ENCODE measurements at places on chromosomes 16 and 17. TPM values are rescaled to one million over a fixed set of nuclear protein-coding genes. Genes with fewer than 3 reads are reported as not detected.

PRKCB gene
- 5.8 TPM for polyA plus RNA-seq

VTN gene
- polyA plus RNA-seq: not detected

TTYH2 gene
- polyA plus RNA-seq: 0.60 TPM

IL21R gene
- under 0.01 TPM for polyA plus RNA-seq

KRT33B gene
- polyA plus RNA-seq: not detected

LLGL2 gene
- polyA plus RNA-seq: 299 TPM

UTS2R gene
- not detected for polyA plus RNA-seq

CES2 gene
- 53.4 TPM for polyA plus RNA-seq

DNA sequence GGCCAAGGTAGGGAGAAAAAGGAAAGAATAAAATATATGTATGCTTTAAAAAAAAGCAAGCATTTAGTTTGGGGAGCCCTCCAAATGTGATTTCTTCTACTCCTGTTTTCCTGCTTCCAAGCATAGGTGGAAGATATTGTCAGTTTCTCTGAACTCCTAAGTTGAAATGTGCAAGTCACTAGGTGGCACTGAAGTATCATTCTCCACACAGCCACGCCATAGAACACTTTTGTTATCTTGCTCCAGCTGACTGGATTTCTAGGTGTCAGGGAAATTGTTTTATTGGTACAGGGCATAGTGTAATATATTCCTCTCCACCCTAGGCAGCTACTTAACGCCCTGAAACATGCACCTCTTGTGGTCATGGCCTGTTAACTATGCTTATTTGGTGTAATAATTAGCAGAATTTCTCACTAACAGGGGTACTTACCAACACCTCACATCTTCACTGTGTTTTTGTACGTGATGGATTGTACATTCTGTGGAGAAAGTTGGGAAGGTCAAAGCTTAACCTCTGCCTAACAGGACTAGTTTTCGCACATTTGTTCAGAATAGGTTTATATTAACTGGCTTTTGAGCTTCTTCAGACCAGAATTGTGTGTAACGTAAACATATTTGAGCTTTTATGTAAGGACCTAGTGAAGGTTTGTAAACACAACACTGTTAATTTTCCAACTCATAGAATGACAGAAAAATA lies 69.3 kb downstream of the FTO start:
- no peak for DNase-seq

GRCh38 chr17:29155227-29155965 lies 24.8 kb downstream of the MYO18A start:
- no peak for DNase-seq

- DNase-seq: no peak
Observed at GRCh38 chr17:8985054-8985701, 19.7 kb upstream of the PIK3R5 start.

- DNase-seq: no peak
Observed at GRCh38 chr17:76107509-76107908, 3.9 kb upstream of the EXOC7 start.

- no peak for DNase-seq
Observed at GRCh38 chr16:7086822-7087616, 245.6 kb upstream of the RBFOX1 start.

DNA sequence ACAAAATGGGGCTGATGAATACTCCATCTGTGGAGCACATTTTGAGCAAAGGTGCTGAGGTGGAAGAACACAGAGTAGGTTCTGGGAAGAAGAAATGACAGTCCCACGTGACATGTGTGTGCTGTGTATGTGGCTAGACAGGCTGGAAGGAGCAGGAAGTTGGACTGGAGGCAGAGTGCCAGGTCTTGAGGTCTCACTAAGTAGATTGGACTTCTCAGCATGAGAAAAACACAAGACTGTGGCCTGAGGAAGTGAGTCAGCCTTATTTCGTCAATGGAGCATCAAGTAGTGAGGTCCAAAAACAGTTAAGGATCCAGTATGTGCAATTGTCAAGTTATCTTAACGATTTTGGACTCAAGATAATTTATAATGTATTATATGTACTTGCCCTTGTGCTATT lies 736.5 kb downstream of the KCNJ2 start:
- no peak for DNase-seq

DNA sequence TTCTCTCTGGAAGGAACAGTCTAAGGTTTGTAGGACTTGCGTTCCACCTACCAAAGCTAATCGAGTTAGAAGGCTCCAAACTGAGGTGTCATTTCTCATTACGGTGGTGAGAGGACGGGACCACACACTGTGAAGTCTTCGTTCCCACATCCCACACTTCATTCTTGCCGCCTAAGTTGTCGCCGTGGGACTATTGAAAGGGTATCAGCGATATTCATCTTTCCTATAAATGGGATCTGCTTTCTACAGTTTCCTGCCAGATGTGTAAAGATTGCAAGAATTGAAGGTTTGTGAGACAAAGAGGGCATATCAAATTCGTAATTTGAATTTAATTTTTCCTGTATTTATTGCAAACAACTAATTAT lies 608 bp upstream of the TRIM37 start:
- DNase-seq: no peak

- DNase-seq: no peak
Observed at GRCh38 chr17:43924558-43924957, 17.2 kb upstream of the MPP2 start.

DNA sequence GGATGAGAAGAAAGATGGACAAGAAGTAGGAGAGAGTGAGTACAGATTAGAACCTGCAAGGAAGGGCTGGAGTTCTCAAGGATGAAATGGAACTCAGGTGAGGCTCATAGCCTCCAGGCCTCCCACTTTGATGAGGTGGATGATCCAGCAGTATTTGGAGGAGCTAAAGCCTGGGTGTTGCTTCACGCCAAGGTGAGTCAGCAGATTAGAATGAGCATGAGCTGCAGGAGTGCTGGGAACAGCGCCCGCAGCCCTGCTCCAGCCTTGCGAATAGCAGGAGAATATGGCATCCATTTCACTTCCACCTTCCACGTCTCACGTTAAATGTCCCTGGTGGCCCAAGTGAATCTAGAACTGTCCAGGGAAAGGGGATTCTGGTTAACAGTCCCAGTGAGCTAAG lies 94.4 kb upstream of the CPHXL start:
- DNase-seq: no peak

GRCh38 chr16:30535777-30536190 lies 1.1 kb upstream of the ZNF747 start:
- peak; percentile 90 for DNase-seq

DNA sequence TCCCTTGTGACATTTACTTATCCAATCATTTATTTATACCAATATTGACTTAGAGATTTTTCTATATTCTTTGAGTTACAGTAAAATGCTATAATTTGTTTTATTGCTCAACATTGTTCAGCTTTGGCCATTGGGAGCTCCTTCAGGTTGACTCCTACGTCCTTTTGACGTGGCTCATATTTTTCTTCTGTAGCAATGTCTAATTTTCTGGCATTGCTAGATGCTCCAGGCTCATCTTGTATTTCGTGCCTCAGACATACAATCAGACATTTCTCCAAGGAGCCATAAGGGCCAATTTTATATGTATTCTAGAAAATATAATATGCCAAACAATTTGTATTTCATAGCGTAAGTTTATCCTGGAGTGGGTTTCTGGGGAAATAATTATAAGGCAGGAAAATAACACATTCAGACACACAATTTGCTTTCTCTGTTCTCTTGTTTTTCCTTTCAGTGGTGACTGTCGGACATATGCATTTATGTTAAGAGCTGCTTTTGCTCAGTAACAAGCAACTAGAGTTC lies 355.1 kb upstream of the MON1B start:
- DNase-seq: no peak

DNA sequence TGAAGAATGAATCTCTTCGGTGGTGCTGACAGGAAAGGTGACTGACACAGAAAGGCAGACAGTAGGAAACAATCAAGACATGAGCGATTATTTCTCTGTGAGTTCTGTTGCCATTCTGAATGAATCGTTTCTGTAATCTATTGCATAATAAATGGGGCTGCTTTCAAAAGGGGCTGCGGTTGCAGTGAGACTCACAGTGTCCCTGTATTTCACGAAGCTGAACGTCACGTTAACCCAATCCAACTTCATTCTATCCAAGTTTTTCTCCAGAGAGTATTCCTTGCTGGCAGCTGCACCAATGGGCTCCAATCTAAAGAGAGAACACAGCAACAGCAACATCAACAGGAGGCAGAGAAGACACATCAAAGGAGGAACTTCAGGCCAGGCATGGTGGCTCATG lies 75.4 kb downstream of the DNAH3 start:
- no peak for DNase-seq

GRCh38 chr16:52501746-52502145 lies 45.2 kb downstream of the TOX3 start:
- DNase-seq: no peak

DNA sequence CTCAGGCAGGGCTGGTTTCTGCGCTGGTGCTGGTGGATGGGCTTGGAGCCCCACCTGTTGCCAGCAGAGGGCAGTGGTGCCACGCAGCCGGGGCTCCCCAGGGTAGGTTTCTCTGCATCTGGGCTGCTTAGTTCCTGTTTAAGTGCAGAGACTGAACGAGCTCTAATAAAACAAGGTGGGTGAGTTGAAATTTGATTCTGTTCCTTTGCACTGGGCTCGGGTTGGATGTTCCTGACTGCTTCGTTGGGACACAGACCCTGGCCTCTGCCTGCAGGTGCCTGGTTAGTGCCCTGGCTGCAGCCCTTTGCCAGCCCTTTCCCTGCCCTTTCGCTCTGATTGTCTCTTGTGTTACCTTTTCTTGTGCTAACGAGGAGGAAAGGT lies 30.0 kb downstream of the TBCD start:
- peak; percentile 88 for DNase-seq

GRCh38 chr17:15511142-15511541 lies 43.7 kb upstream of the CDRT4 start:
- DNase-seq: no peak

- no peak for DNase-seq
Observed at GRCh38 chr16:80377096-80377956, 163.5 kb upstream of the DYNLRB2 start.

GRCh38 chr17:60277258-60277657 lies 114.7 kb downstream of the USP32 start:
- DNase-seq: no peak

GRCh38 chr16:89489040-89489897 lies 1.1 kb downstream of the ANKRD11 start:
- DNase-seq: peak; percentile 95

- peak; percentile 62 for DNase-seq
Observed at GRCh38 chr16:57600048-57600835, 28.2 kb upstream of the ADGRG1 start.

DNA sequence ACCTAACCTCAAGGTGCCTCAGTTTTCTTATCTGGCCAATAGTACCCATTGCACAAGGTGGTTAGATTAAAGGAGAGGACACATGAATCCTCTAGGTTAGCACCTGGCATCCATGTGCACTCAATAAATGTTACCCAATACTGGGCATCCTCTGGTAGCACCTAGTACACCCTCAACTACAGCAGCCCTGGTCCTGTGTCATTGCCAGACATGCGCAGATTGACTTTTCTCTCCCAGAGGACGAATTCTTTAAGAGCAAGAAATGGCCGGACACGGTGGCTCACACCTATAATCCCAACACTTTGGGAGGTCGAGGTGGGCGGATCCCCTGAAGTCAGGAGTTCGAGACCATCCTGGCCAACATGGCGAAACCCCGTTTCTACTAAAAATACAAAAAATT lies 7.3 kb downstream of the DUSP3 start:
- no peak for DNase-seq

DNA sequence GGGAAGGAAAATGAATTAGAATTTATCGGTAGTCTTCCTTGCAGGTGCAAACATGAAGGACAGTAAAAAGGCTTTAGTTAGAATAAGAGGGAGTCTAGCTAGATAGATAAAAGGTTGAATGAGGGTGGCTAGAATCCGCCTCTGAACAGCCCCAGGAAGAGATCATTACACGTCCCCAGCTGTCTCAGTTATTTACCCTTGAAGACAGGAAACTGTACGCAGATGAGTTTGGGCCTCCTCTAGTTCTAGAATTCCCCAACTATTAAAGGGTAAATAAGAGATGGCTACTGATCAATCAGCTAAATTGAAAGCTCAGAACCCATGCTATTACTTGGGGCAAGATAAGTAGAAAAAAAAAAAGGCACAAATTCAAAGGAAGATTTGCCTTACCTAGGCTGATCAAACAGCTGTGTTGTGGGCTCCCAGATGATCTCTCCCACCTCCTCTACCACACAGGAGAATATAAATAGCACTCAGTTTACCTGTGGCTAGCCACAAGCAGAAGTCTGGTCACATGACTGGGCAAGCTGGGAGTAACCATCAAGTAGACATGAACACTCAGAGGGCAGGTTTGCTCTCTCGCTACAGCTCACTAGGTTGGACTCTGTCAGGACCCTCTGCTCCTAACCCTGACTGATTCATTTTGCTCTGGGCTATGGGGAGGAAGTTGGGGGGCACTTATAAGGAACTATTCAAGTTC lies 17.0 kb downstream of the FAM117A start:
- DNase-seq: no peak

DNA sequence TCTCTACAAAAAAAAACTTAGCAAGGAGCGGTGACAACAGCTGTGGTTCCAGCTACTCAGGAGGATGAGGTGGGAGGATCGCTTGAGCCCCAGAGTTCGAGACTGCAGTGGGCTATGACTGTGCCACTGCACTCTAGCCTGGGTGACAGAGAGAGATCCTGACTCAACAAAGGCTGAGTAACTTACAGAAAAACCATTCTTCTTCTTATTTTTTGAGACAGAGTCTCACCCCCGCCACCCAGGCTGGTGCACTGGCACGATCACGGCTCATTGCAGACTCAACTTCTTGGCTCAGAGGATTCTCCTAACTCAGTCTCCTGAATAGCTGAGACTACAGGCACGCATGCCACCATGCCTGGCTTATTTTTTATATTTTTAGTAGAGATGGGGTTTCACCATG lies 56.0 kb downstream of the CYB5D2 start:
- no peak for DNase-seq

GRCh38 chr16:4962716-4963115 lies 4.6 kb downstream of the SEC14L5 start:
- DNase-seq: no peak

- no peak for DNase-seq
Observed at GRCh38 chr16:68270353-68270752, 6.0 kb downstream of the SLC7A6 start.

DNA sequence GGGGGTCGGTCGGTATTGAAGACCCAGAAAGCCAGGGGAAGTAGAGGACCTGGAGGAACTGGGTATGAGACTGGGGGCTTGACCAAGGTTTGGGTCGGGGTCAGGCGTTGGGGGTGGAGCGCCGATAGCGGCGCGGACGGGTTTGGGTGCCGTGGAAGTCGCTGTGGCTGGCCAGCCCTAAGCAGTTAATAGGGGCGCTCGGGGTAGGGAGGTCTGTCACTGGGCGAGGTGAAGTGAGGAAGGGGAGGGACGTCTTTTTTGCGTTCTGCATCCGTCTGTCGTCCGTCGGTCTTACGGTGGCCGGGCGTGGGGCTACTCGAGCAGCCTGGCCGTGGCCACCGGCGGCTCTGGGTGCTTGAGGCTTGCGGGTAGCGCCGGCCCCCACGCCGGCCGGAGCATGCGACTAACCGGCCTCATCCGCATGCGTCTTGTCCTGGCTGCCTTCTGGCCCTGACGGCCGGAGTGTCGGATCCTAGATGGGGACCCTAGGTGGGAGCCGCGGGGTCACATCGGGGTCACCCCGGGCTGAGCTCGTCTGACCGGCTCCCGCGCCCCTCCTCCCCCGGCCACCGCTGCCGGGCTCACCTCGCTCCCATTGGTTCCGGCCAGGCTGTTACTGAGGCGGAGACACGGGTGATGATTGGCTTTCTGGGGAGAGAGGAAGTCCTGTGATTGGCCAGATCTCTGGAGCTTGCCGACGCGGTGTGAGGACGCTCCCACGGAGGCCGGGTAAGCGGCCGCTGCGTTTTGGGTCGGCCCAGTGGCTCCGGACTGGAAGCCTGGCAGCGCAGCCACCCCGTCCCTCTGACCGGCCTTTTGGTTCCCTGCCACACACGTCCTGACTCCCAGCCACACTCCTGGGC lies 10.3 kb upstream of the TMEM88 start:
- peak; percentile 97 for DNase-seq

Measured in sigmoid colon (tissue), 7 donors.